ENCODE measurements at places on chromosomes 4 and X.

DNA sequence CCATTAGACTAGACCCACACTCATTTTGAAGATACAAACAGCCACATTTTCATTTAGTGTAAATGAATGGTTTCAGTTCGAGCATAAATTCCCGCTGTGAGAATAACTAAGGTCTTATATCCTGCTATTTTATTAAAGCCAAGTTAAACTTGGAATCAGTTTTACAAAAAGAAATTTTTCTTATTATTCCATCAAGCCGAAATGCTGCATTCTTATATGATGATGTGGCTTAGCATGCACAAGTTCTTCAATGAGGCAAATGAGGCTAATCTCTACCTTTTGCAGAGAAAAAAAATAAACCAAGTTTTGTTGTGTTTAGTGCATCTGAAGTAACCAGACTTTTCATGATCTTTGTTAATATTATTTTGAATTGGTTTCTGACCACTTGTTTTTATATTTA, 953.9 kb upstream of the PCDH10 start:
- no peak overlapping the region for H3K4me3 ChIP-seq
- peak; percentile 65 for DNase-seq
- no peak overlapping the region for H3K27ac ChIP-seq
- no peaks in the 10 kb centered on the region for H3K36me3 ChIP-seq
- no peaks in the 10 kb centered on the region for H3K4me1 ChIP-seq

- H3K27me3 ChIP-seq: no peaks in the 10 kb centered on the region
- no peak overlapping the region for H3K4me3 ChIP-seq
- no peak for DNase-seq
- no peaks in the 10 kb centered on the region for H3K36me3 ChIP-seq
These were observed 152.6 kb downstream of the CRLF2 start for GRCh38 chrX:1059576-1060561.

GRCh38 chrX:53004038-53004437, 44.6 kb upstream of the GPR173 start:
- peaks cover 51% of the 10 kb centered on the region for H3K27me3 ChIP-seq
- no peak overlapping the region for H3K27ac ChIP-seq

DNA sequence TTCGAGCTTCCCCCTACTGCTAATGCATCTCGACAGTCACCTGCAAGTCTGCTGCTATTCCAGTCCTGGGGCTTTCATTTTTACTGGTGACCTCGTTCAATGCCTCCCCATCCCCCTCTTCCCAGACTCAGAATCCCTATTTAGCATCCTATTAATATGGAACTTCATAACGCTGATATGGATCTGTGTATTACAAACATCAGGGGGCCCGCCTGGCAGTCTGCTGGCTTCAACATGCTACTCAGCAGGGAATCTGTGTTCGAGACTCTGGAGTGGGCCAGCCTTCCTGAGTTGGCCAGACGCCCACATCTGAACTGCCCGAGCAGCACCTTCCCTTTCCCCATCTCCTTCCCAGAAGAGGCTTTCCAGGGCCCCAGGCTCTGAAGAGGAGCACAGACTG, 173.9 kb upstream of the PPARGC1A start:
- DNase-seq: no peak
- H3K27me3 ChIP-seq: no peaks in the 10 kb centered on the region
- peaks cover 10% of the 10 kb centered on the region for H3K4me1 ChIP-seq
- H3K4me3 ChIP-seq: no peak overlapping the region

DNA sequence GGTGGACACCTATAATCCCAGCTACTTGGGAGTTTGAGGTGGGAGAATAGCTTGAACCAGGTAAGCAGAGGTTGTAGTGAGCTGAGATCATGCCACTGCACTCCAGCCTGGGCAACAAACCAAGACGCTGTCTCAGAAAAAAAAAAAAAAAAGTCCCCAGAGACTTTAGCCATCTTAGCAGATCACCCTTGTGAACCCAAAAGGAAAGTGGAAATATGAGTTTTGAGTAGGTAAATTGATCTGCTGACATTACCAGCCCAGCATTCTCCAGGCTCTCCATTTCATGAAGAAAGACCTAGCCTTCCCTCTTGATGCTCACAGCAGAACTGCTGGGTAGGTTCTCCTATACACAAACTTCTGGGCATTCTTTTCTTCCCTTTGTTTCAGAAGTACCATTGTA, 24.5 kb upstream of the HNRNPD start:
- no peaks in the 10 kb centered on the region for H3K36me3 ChIP-seq
- H3K4me1 ChIP-seq: no peaks in the 10 kb centered on the region
- no peak for DNase-seq
- H3K27ac ChIP-seq: no peak overlapping the region

- no peak overlapping the region for H3K4me3 ChIP-seq
- no peak overlapping the region for H3K27ac ChIP-seq
- DNase-seq: peak; percentile 36
- no peaks in the 10 kb centered on the region for H3K36me3 ChIP-seq
These were observed 94.7 kb upstream of the DIPK2B start for GRCh38 chrX:45295259-45295986.

GRCh38 chrX:102832661-102833060, 104.4 kb upstream of the RAB40AL start:
- H3K4me3 ChIP-seq: no peak overlapping the region
- DNase-seq: peak; percentile 77
- H3K27ac ChIP-seq: 0 out of 2 replicates have a peak overlapping the region, but pooled peaks have one; percentile 37
- no peaks in the 10 kb centered on the region for H3K27me3 ChIP-seq
- H3K4me1 ChIP-seq: no peaks in the 10 kb centered on the region
- H3K36me3 ChIP-seq: 0 out of 2 replicates have a peak, but pooled peaks cover 2% of the 10 kb centered on the region

- no peak overlapping the region for H3K4me3 ChIP-seq
- no peaks in the 10 kb centered on the region for H3K4me1 ChIP-seq
- DNase-seq: no peak
- H3K27me3 ChIP-seq: peaks cover 7% of the 10 kb centered on the region
- H3K27ac ChIP-seq: no peak overlapping the region
- no peaks in the 10 kb centered on the region for H3K36me3 ChIP-seq
These were observed 219.5 kb downstream of the HS6ST2 start for GRCh38 chrX:132738951-132739350.

GRCh38 chr4:6986072-6986780, 56.9 kb upstream of the TADA2B start:
- DNase-seq: peak; percentile 84
- H3K4me1 ChIP-seq: peaks cover 10% of the 10 kb centered on the region
- peak overlapping the region; percentile 87 for H3K27ac ChIP-seq
- 0 out of 2 replicates have a peak, but pooled peaks cover 3% of the 10 kb centered on the region for H3K36me3 ChIP-seq

DNA sequence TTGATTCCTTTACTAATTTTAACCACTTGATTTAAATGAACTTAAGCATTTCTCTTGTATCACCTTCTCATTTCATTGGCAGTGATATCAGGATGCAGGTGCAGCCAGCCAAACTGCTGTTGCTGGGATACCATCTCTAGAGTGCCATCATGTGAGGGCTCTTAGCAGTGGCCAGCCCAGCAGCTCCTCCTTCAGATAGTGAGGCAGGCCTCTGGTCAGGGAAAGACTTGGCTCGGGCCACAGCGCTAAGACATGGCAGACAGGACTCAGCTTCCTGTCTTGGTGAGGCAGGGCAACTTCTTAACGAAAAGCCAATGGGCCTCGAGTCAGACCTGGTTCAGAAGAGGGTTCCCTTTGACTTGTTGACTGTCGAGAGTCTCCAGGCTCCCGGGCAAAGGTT, 50.0 kb downstream of the NOP14 start:
- H3K27ac ChIP-seq: no peak overlapping the region
- peaks cover 67% of the 10 kb centered on the region for H3K36me3 ChIP-seq
- H3K4me1 ChIP-seq: no peaks in the 10 kb centered on the region
- no peak for DNase-seq

- no peaks in the 10 kb centered on the region for H3K36me3 ChIP-seq
- no peaks in the 10 kb centered on the region for H3K27me3 ChIP-seq
- peak; percentile 41 for DNase-seq
- H3K27ac ChIP-seq: no peak overlapping the region
- H3K4me1 ChIP-seq: peaks cover 13% of the 10 kb centered on the region
These were observed 61.0 kb downstream of the STX18 start for GRCh38 chr4:4480685-4481398.

DNA sequence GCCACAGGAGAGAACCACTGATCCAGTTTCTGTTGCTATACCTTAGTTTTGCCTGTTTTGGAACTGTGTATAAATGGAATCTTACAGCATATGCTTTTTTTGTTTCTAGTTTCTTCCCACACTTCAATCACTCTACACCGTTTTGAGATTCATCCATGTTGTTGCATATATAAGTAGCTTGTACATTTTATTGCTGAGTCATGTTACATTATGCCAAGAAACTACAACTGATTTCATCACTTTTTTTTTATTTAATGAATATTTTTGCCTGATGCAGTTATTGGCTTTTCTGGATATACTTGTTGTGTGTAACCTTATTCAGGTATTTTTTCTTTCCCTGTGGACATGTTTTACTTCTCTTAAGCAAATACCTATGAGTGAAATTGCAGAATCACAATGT, 1135.9 kb downstream of the RAPGEF2 start:
- no peaks in the 10 kb centered on the region for H3K36me3 ChIP-seq
- no peak overlapping the region for H3K27ac ChIP-seq
- H3K27me3 ChIP-seq: no peaks in the 10 kb centered on the region
- no peaks in the 10 kb centered on the region for H3K4me1 ChIP-seq

DNA sequence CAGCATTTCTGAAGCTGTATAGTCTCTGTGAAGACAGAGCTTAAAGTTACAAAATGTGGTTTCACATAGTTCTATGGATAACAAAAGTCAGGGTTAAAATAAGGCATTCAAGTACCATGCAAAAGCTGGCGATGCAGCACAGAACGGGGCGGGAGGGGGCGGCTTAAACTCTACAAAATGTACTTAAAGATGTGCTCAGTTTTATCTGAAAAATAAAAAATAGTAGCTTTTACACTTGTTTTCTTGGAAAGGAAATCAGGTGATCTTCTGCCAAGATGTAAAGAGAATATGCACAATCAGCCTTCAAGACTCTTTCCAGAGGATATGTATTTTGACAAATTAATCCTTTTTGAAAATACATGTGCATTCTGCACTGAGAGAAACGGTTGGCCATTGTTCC, 301.7 kb upstream of the EMCN start:
- no peaks in the 10 kb centered on the region for H3K36me3 ChIP-seq
- no peak for DNase-seq
- no peaks in the 10 kb centered on the region for H3K27me3 ChIP-seq
- H3K27ac ChIP-seq: no peak overlapping the region
- no peak overlapping the region for H3K4me3 ChIP-seq
- no peaks in the 10 kb centered on the region for H3K4me1 ChIP-seq

- no peak overlapping the region for H3K4me3 ChIP-seq
- H3K27me3 ChIP-seq: no peaks in the 10 kb centered on the region
- peak; percentile 10 for DNase-seq
- peaks cover 6% of the 10 kb centered on the region for H3K36me3 ChIP-seq
- no peak overlapping the region for H3K27ac ChIP-seq
- no peaks in the 10 kb centered on the region for H3K4me1 ChIP-seq
These were observed 104.7 kb downstream of the NCAPG start for GRCh38 chr4:17915439-17915838.

- H3K4me3 ChIP-seq: peak within 1 kb of the TSS; percentile 90
- H3K4me1 ChIP-seq: no peaks in the 10 kb centered on the region
- no peaks in the 10 kb centered on the region for H3K27me3 ChIP-seq
These were observed at the start of gene OSTC for GRCh38 chr4:108650212-108651013. Gene OSTC (plus strand): TSS chr4:108650599. CDS start chr4:108650656, 57 bp downstream.

DNA sequence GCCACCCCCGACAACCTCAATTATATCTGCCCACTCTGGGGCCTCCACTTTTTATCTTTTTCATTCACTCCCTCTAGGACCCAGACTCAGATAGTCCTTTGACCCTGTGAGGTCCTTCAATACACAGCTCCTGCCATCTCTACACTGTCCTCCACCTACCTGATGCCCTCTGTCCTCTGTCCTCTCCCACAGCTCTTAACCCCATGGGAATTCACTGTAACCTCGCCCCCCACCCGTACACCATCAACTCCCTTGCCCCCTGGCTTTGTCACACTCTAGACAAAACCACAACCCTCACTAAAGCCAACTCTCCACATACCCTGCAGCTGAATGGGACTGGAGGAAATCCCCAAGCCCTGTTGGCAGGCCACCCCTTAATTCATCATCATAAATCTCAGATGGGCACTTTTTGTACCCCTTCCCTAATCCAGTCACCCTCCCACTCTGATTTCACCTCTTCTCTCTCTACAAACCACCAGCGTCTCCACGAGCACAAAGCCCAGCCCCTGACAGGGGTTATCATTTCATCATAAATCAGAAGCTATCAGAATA, 52.3 kb upstream of the ENPP6 start:
- no peak for DNase-seq
- no peaks in the 10 kb centered on the region for H3K27me3 ChIP-seq
- H3K4me1 ChIP-seq: peaks cover 21% of the 10 kb centered on the region
- H3K36me3 ChIP-seq: no peaks in the 10 kb centered on the region
- H3K4me3 ChIP-seq: no peak overlapping the region

DNA sequence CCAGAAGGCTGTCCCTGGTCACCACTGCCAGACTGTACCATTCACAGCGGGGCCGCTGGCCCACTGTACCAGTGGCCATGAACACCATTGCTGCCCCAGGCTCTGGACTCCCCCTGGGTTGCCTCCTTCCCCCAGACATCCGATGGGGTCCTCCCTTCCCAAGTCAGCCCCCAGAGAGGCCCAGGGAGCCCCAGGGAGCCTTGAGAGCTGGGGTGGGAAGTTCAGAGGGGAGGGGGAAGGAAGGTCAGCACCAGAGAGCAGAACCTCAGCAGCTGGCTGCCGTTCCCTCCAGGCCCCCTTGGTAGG, 441 bp upstream of the ARHGAP4 start:
- H3K4me3 ChIP-seq: no peak overlapping the region
- peaks cover 2% of the 10 kb centered on the region for H3K4me1 ChIP-seq
- no peak for DNase-seq
- H3K36me3 ChIP-seq: peaks cover 16% of the 10 kb centered on the region

DNA sequence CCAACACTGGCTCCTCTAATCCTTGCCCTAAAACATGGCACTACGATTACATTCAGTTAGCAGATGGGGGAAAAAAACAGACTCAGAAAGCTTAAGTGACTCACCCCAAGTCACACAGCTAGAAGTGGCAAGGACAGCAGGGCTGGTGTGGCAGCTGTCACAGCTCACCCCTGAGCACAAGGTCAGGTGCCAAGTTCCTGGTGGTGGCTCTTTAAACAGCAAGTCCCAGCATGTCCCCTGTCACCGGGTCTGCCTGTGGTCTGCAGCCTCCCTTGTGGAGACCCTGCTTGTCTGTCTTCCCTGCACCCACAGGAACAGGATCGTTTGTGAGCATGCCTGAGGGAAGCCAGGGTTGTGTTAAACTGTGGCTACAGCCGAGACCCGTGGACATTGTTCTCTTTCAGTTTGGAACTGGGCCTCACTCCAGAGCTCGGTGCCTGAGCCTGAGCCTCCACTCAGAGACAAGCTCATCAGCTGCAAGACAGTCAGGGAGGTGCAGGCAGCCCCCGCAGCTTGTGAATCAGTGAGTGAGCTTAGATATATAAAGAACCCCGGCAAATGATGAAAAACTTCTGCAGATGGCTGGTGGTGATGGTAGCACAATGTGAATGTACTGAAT, 260.8 kb downstream of the BCOR start:
- H3K36me3 ChIP-seq: no peaks in the 10 kb centered on the region
- H3K4me3 ChIP-seq: no peak overlapping the region
- no peaks in the 10 kb centered on the region for H3K4me1 ChIP-seq
- no peak for DNase-seq

GRCh38 chrX:72373136-72373535, 67.4 kb upstream of the CITED1 start:
- no peaks in the 10 kb centered on the region for H3K4me1 ChIP-seq
- no peaks in the 10 kb centered on the region for H3K36me3 ChIP-seq
- no peak overlapping the region for H3K4me3 ChIP-seq
- no peak overlapping the region for H3K27ac ChIP-seq
- H3K27me3 ChIP-seq: peaks cover 14% of the 10 kb centered on the region

Data from IMR-90 (cell line).